ENCODE measurements at places on chromosomes 13 and 19. TPM values are rescaled to one million over a fixed set of nuclear protein-coding genes. Genes with fewer than 3 reads are reported as not detected.

Gene FAM216B
- not detected for total RNA-seq

Gene TLE2
- 0.34 TPM for total RNA-seq

Gene SHANK1
- total RNA-seq: under 0.01 TPM

Gene WDR87
- not detected for total RNA-seq

Gene GPR12
- total RNA-seq: not detected

Gene ZNF541
- under 0.01 TPM for total RNA-seq

Gene SARS2
- total RNA-seq: 11.0 TPM

Gene LRRC63
- total RNA-seq: not detected

Gene C19orf25
- total RNA-seq: 32.3 TPM

Gene NKG7
- not detected for total RNA-seq

Gene PSG5
- 0.21 TPM for total RNA-seq

Gene CBARP
- total RNA-seq: 2.4 TPM

Gene BRCA2
- total RNA-seq: 2.7 TPM

Gene C1QTNF9B
- not detected for total RNA-seq

Gene LAIR1
- total RNA-seq: not detected

Gene LGALS7B
- 754 TPM for total RNA-seq

Gene C19orf47
- total RNA-seq: 10.4 TPM

Gene ABHD8
- total RNA-seq: 13.8 TPM

Gene RASIP1
- total RNA-seq: 0.71 TPM

Gene C19orf81
- 0.68 TPM for total RNA-seq

Gene KLK11
- 29.0 TPM for total RNA-seq

Gene PLK5
- not detected for total RNA-seq

Gene SBK3
- not detected for total RNA-seq

Gene TNNT1
- 27.6 TPM for total RNA-seq

Gene NEK5
- 0.34 TPM for total RNA-seq

Gene ZNF865
- 0.68 TPM for total RNA-seq

Gene CEBPA
- 9.9 TPM for total RNA-seq

Gene KLK15
- not detected for total RNA-seq

Gene POMP
- total RNA-seq: 61.5 TPM

Gene ACP7
- total RNA-seq: 1.1 TPM

Gene CERS1
- total RNA-seq: 0.68 TPM

Gene WDFY2
- total RNA-seq: 23.1 TPM

Gene LYPD5
- 16.4 TPM for total RNA-seq

Gene CD320
- 9.8 TPM for total RNA-seq

Gene CPT1C
- total RNA-seq: 0.34 TPM

Gene DMKN
- total RNA-seq: 142 TPM

Gene CACNA1A
- total RNA-seq: not detected

Gene GRIN3B
- 1.4 TPM for total RNA-seq

Gene EXOC3L2
- not detected for total RNA-seq

Gene KIR2DL3
- total RNA-seq: not detected

Gene IGFL1
- under 0.01 TPM for total RNA-seq

Gene IL27RA
- 6.1 TPM for total RNA-seq

Gene ZNF208
- total RNA-seq: 1.4 TPM

Gene BICRA
- 7.1 TPM for total RNA-seq

Gene ATP7B
- 8.0 TPM for total RNA-seq

Gene ZNF571
- total RNA-seq: 7.9 TPM

Gene SIGLECL1
- total RNA-seq: not detected

Gene ZNF772
- total RNA-seq: 14.4 TPM

Gene C1QTNF9
- total RNA-seq: not detected

Gene FCGBP
- 1.4 TPM for total RNA-seq
